Suppressor macrophage treated with lipopolysaccharide for 4 hours (primary cell): ENCODE measurements at places on chromosomes 12 and 14.

- no peak for DNase-seq
Observed at GRCh38 chr12:52526511-52526951, 6.3 kb upstream of the KRT5 start.

GRCh38 chr14:24215495-24216344 is at the start of gene MDP1:
Gene MDP1, minus strand, starts transcription at chr14:24216066. Its CDS starts 111 bp downstream, at chr14:24215955.
- peak; percentile 91 for DNase-seq

- DNase-seq = no peak
Observed at GRCh38 chr14:36479344-36479743, 40.7 kb downstream of the NKX2-1 start.

DNA sequence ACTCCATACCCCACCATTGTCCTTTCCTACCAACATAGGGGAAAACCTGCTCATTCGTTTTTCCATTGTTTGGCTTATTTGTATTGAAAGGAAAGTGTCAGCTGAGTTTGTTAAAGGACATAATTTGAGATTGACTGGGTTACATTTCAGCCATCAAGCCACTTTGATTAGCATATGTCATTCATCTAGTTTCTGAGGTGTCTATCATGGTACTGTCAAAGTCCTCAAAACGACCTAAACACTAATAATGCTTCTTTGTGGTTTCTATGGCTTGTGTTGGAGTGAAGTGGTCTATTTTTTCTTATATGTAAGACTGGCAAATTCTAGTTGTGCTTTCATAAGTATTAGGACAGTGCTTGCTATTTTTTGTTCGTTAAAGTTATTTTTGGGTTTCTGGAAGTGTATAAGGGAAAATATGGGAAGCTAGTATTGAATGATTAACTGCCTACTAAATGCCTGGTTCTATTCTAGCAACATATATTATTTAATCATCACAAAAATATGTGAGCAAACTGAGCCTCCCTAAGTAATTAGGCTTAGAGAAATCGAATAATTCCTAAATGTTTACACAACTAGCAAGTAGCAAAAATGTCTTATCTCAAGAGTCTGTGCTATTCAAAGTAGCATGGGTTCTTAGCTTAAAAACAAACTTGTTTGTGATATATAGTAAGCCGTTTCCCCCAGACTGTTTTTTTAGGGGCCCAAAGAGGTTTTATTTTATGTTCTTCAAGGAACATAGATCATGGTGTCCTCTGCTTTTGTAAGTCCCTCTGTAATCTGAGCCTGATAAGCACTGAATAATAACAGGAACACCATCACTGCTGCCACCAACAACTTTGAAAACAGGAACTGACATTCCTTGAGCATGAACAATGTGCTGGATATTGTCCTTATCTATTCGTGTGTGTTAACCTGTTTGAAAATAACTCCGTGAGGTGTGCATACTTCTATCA is 67.1 kb downstream of the DERA start:
- no peak for DNase-seq

- no peak for DNase-seq
Observed at GRCh38 chr12:92898755-92899154, 30.3 kb downstream of the EEA1 start.
